ENCODE measurements at places on chromosomes 3 and 15. TPM values are rescaled to one million over a fixed set of nuclear protein-coding genes. Genes with fewer than 3 reads are reported as not detected.

SNAP23 gene
- 52.8 TPM for total RNA-seq

SEMA6D gene
- 69.2 TPM for total RNA-seq

DNASE1L3 gene
- total RNA-seq, result 3.5 TPM

PARP16 gene
- 12.1 TPM for total RNA-seq

SAMMSON gene
- 1.2 TPM for total RNA-seq

CAPN3 gene
- 28.4 TPM for total RNA-seq

AGBL1 gene
- total RNA-seq, result 3.7 TPM

CEP63 gene
- 43.2 TPM for total RNA-seq

ITIH1 gene
- total RNA-seq, result not detected

DISP2 gene
- 3.3 TPM for total RNA-seq

CDHR4 gene
- total RNA-seq, result not detected

FSTL1 gene
- 786 TPM for total RNA-seq

IQCF5 gene
- total RNA-seq, result not detected

AADACL2 gene
- total RNA-seq, result 1.3 TPM

ADIPOQ gene
- 1.4 TPM for total RNA-seq

APH1B gene
- 22.2 TPM for total RNA-seq

All from camera-type eye (tissue), 1 donor.